ENCODE measurements at places on chromosomes 1 and 21. TPM values are rescaled to one million over a fixed set of nuclear protein-coding genes. Genes with fewer than 3 reads are reported as not detected.

GRCh38 chr1:232998138-232998537 is 47.7 kb downstream of the NTPCR start:
- DNase-seq: no peak

DNA sequence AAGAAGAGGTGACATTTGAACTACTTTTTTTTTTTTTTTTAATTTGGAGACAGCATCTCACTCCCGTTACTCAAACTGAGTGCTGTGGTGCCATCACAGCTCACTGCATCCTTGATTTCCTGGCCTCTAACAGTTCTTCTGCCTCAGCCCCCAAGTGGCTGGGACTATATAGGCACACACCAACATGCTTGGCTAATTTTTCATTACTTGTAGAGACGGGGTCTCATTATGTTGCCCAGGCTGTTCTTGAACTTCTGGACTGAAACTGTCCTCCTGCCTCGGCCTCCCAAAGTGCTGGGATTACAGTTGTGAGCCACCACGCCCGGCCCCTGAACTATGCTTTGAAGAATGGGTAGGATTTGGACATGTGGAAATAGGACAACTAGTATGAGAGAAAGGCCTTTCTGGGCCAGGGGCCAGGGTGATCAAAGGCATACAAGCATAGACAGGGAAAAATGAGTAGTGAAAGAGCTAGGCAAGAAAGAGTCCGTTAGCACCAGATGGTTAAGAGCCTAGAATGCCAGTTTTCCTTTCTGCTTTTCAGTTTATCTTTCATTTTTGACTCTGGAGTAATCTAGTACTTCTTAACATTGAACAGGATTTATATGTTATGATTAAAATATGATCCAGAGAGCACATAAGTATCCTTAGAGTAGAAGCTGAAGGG is 6.3 kb downstream of the RABGAP1L start:
- peak; percentile 26 for DNase-seq

GRCh38 chr1:54395281-54395934 is 10.8 kb downstream of the SSBP3 start:
- no peak for DNase-seq

Gene SHE
- not detected for total RNA-seq

Gene PATJ
- total RNA-seq: 5.3 TPM

Gene HSPA6
- not detected for total RNA-seq

Gene SRGAP2C
- 11.5 TPM for total RNA-seq

Gene RAD54L
- 3.0 TPM for total RNA-seq

Gene DRAXIN
- total RNA-seq: not detected

All from GM23248 (cell line).